Omental fat pad (tissue), 4 donors: ENCODE measurements at places on chromosomes 5 and 9.

- no peak for DNase-seq
Observed at GRCh38 chr5:143695941-143696340, 116.0 kb upstream of the HMHB1 start.

- no peak for DNase-seq
Observed at GRCh38 chr9:28930766-28931165, 1357.5 kb upstream of the C9orf72 start.

DNA sequence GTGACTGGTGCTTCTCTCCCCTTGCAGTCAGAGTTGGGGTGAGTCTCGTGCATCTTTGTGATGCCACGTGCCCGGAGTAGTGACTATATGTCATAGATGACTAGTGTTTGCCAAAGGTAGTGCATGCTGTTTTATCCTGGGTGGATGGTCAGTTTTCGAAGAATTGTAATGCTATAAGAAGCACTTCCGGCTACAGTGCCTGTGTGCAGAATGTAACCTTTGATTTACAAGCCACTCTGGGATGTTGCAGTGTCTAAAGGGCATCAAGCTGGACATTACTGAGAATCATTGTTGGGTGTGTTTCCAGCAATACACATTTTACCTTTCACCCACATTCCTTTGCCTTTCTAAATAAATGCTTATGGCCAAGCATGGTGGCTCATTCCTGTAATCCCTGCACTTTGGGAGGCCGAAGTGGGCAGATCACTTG, 16.7 kb downstream of the MVB12B start:
- no peak for DNase-seq

DNA sequence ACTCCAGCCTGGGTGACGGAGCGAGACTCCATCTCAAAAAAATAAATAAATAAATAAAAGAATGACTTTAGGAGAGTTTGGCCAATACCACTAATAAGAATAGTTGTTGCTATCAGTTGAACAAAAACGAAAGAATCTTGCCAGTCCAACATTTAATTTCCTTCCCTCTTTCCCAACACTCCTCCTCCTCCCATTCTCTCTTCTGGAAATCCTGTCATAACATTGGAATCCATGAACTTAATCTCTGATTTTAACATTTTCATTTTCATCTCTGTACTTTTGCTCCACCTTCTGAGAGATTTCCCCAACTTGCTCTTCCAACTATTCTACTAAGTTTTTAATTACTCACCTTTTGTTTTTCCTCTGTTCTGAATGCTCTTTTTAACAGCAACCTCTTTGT, 42.8 kb upstream of the CDK20 start:
- DNase-seq = no peak

GRCh38 chr5:43658509-43658908, 55.5 kb downstream of the NNT start:
- DNase-seq = no peak

GRCh38 chr5:7146886-7147285, 249.1 kb upstream of the ADCY2 start:
- no peak for DNase-seq

DNA sequence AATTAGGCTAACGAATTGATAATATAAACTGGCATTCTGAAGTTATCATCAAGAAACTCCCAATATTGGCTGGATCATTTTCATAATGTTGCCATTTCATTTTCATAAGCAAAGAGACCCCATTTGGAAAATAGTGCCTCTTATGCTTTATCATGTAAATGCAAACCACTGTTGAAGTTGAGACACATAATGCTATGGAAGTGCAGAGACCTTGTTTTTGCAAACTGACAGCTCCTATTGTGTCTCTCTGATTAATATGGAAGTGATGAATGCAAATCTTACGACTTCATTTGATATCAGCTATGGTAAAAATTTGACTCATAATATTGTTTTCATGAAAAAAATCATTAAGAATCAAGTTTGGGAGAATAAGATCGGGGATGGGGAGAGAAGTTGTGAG, 25.3 kb upstream of the ZNF608 start:
- no peak for DNase-seq

DNA sequence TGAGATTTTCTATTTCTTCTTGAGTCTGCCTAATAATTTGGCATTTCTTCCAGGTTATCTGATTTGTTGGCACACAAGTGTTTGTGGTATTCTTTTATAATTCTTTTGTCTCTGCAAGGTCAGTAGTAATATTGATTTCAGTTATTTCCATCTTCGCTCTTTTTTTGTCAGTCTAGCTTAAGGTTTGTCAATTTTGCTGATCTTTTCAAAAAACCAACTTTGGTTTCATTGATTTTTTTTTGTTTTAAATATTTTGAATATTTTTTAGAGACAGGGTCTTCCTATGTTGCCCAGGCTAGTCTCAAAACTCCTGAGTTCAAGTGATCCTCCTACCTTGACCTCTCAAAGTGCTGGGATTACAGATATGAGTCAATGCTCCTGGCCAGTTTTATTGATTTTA, 162.8 kb downstream of the BARX1 start:
- DNase-seq = no peak
